ENCODE measurements at places on chromosomes 7 and 10. TPM values are rescaled to one million over a fixed set of nuclear protein-coding genes. Genes with fewer than 3 reads are reported as not detected.
A peak's percentile ranks its signal among the peaks of the same experiment; 100 is the strongest.

GRCh38 chr10:122844146-122844545 lies 1.5 kb downstream of the CUZD1 start:
- no peak for DNase-seq

- no peak for DNase-seq
Measured at GRCh38 chr7:96121752-96122151, 200.1 kb downstream of the SLC25A13 start.

- DNase-seq = no peak
Measured at GRCh38 chr10:1293636-1294435, 237.7 kb downstream of the WDR37 start.

GRCh38 chr7:50730446-50731400 lies 52.0 kb downstream of the GRB10 start:
- no peak for DNase-seq

- DNase-seq = no peak
Measured at GRCh38 chr10:12547301-12547771, 198.0 kb downstream of the CAMK1D start.

DNA sequence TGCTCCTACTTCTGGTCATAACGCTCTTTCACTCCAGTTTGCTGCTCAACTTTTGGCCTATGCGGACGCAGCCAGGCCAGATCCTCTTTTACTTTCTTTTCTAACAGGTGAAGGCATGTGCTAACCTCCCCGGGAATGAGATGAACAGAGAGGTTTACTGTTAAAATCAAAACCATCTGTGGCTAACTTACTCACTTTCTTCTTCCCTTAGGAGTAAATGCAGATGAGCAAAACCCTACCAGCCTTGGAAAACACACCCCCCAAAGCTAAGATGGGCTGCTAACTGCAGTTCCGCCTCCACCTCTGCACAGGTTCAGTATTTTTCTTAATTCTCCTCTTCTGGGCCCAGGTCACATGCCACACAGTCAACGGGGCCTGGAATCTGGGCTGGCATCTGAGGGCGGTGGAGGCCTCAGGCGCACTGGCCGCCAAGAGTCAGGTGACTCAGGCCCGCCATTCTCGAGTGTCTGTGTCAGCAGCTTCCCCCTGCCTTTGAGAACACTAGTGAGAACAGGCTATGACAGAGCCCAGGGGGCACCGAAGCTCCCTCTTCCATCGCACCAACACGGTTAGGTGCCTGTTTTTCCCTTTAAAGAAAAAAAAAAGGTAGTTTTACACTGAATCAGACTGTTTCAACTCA lies 11.1 kb downstream of the FAM53B start:
- peak; percentile 68 for DNase-seq

DNA sequence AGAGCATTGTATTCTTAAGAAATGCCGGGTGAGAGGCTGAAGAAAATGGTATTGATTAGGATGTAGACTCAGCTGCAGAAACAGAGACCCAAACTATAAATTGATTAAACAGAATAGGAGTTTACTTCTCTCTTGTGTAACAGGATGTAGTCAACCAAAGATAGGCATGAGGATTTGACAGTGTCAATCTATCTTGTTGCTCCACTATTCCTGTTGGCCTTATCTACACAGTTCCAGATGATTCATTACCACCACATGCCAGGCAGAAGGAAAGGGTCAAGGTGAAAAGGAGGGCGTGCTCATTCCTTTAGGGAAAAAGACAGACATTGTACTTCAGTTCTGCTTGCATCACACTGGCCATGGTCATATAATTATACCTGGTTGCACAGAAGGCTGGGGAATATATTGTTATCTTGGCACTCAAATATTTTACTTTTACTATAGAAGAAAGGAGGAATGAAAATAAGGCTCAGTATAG lies 11.9 kb upstream of the DMTF1 start:
- DNase-seq = no peak

DNA sequence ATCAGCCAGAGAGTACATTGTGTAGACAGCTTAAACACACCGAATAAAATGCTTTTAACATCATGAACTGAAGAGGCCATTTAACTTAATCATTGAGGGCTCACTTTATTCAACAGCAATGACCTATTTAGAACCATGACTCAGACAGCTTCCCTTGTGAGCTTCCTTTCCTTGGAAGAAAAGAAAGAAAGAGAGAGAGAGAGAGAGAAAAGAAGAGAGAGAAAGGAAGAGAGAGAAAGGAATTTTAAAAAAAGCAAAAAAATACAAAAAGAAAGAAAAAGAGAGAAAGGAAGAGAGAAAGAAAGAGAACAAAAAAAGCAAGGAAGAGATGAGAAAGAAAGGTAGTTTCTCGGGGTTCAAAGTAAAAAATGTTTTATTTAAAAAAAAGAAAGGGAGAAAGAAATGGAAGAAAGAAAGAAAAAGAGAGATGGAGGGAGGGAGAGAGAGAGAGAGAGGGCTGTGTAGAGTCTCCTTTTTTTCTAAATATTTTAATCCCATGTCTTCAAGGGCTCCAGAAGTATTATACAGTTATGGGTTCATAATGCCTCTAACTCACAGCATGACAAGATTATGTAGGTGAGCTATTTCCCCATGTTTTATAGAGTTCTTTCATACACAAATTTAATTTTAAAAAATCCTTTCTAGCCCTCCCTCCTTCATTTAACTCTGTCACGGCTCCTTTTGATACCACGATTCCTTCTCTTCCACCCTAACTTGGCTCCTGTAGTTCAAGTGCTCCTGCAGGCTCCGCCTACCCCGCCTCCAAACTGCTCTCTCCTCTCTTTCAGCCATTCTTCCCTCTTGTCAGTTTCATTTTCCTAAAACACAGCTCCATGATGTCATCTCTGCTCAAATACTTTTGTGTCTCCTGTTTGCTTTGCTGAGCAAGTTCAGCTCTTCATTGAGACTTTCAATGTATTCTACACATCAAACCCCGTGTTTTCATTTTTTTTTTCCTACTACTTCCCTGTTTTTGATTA lies 85.5 kb downstream of the PRTFDC1 start:
- DNase-seq = peak; percentile 72

GRCh38 chr7:44100458-44101302 lies 3.5 kb upstream of the AEBP1 start:
- no peak for DNase-seq

GRCh38 chr10:119403921-119404320 lies 138.6 kb downstream of the RGS10 start:
- DNase-seq = no peak

GRCh38 chr7:98745722-98746318 lies 124.0 kb downstream of the TMEM130 start:
- peak; percentile 63 for DNase-seq

DNA sequence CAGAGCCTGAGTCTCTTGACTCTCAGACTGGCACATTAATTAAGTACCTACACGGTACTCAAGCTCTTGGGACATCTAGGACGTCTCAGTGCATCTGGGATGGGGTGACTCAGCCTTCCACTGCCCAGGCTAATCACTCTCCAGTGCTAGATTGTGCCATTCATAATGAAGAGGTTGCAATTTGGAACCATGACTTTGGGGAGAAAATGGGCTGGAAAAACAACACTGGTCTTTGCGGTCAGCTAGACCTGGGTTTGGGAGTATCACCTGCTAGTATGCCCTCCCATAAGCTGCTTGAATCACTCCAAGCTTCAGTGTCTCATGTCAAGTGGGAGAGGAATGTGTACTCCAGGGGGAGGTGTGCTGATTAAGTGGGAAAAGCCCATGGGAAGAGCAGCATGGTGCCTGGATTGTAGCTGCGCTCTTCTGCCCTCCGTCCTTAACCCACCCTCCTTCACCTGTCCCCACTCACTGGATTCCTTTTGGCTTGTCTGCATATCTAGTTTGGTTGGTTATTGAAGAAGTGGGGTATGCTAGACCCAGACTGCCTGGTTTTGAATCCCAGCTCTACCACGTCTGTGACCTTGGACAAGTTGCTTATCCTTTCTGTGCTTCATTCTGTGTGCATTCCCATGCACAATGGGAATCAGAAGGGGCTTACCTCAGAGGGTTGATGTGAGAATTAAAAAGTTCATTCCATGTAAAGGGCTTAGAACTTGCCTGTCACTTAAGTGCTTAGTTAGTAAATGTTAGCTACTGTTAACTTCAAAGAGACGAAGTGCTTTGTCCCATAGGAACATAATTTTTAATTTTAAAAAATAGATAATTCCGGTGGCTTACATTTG lies 3.8 kb downstream of the NFE2L3 start:
- no peak for DNase-seq

DNA sequence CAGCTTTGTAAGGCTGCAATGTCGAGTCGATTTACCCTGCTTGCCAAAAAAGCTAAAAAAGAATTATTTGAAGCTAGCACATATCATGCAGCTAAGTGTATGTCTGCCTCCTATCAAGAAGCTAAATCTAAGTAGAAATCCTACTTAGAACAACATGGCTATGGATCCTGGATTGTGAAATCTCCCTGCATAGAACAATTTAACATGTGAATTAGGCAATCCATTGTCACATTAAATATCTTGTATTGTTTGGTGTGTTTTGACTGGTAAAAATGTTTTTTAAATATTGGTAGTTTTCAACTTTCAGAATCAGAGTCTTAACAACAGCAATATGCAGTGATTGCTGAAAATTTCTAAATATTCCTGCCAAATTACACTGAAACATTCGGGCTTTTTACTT lies 73.3 kb downstream of the SKIDA1 start:
- DNase-seq = no peak

- no peak for DNase-seq
Measured at GRCh38 chr10:129400426-129400825, 66.6 kb upstream of the MGMT start.

DNA sequence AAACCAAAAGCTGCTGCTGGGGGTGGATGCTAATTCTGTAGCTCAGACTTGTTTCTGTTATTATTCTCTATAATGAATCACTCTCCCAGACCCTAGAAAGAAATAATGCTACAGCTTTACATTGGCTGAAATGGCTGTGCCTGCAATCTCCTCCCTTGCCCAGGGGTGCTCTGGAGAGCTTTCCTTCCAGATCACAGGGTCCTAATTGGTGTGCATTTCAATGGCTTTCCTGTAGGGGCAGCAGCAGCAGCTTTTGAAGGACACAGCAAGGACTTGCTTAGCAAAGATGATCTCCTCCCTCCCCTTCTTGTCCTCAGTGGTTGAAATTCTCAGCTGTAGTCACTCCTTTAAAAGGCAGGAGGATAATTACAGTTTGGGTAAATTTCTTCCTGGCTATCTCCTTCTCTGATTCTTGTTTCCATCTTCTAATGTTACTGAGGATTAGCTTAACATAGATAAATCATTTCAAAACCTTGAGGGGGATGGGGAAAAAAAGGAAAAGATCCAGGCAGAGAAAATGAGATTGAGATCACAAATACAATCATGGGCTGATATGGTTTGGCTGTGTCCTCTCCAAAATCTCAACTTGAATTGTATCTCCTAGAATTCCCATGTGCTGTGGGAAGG lies 120.2 kb upstream of the CTTNBP2 start:
- DNase-seq = no peak

GRCh38 chr10:90784771-90785170 lies 73.1 kb downstream of the HTR7 start:
- DNase-seq = no peak

GRCh38 chr10:69953851-69954250 lies 98.8 kb upstream of the MACROH2A2 start:
- DNase-seq = no peak

- no peak for DNase-seq
Measured at GRCh38 chr10:27746397-27747095, 927 bp upstream of the MKX start.

DNA sequence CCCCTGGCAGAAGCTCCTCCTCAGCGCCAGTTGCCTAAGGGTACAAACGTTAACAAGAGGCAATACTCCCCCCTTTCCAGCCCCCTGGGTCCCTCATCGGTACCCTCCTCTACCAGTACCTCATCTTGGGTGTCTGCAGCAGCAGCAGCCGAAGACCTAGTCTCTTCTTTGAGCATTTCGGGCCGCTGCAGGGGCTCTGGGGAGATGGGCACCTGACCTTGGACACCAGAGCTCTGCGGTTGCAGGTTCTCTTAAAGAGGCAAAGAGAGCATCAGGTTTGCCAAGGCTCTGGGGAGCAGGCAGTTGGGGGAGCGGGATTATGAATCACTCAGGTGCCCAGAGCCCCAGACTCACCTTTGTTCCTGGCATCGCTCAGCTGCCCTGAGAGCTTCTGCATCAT lies 3.5 kb downstream of the FBXL15 start:
- no peak for DNase-seq

GRCh38 chr7:88670536-88670935 lies 89.0 kb upstream of the ZNF804B start:
- DNase-seq = no peak

- no peak for DNase-seq
Measured at GRCh38 chr10:108204528-108205305, 1040.2 kb upstream of the SORCS1 start.

GRCh38 chr10:13732465-13732881 lies 145.7 kb downstream of the PRPF18 start:
- no peak for DNase-seq

DNA sequence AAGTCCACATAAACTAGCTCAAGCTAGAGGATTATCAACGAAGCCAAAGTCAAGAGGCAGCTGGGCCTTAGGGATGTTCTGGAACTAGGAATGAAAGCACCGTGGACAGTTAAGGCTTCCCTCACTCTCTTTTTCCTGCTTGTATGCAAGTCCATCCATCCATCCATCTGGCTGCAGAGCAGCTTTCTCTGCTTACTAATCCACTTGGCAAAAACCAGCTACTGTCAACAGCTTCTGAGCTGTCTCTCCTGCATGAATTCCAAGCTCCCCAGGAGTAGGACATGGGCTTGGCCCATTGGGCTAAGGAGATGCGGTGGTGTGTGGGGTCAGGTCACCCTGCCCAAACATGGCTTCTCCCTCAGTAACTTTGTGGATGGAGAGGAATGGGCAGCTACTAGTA lies 66.2 kb downstream of the NAMPT start:
- no peak for DNase-seq

DNA sequence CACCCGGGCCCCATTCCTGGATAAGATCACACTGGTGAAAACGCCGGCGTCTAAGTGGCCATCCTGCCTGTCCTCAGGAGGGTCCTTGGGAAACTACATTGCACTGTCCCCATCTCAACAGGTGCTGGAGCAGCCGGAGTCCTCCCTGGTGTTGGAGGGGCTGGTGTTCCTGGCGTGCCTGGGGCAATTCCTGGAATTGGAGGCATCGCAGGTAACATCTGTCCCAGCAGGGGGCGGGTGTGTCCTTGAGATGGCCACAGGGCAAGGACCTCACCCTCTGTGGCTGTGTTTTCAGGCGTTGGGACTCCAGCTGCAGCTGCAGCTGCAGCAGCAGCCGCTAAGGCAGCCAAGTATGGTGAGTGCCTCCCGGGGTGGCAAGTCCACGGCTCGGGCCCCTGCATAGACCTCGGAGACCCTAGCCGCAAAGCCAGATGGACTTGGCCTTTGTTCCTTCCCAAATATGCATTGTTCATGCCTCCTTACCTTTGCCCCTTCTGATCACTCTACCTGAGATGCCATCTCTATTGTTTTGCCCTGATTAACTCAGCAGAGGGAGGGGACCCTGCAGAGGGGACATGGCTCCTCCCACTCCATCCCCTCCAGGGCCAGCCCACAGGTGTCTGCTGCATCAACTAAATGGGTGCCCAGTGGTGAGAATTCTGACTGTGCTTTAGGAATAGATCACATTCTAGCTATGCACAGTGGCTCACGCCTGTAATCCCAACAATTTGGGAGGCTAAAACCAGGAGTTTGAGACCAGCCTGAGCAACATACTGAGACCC lies 23.8 kb downstream of the ELN start:
- DNase-seq = no peak

GRCh38 chr7:89264126-89264525 lies 468.6 kb upstream of the TEX47 start:
- no peak for DNase-seq

ADIRF gene
- 41.1 TPM for total RNA-seq

H2BK1 gene
- total RNA-seq = not detected

RSPH10B2 gene
- not detected for total RNA-seq

CRHR2 gene
- 0.19 TPM for total RNA-seq

ANKRD16 gene
- total RNA-seq = 2.3 TPM

C10orf53 gene
- total RNA-seq = not detected

LIPK gene
- total RNA-seq = not detected

SCD gene
- 4.8 TPM for total RNA-seq
